ENCODE measurements at places on chromosomes 5 and 9. TPM values are rescaled to one million over a fixed set of nuclear protein-coding genes. Genes with fewer than 3 reads are reported as not detected.
A peak's percentile ranks its signal among the peaks of the same experiment; 100 is the strongest.

The SH3GLB2 gene
- 57.8 TPM for total RNA-seq

DNA sequence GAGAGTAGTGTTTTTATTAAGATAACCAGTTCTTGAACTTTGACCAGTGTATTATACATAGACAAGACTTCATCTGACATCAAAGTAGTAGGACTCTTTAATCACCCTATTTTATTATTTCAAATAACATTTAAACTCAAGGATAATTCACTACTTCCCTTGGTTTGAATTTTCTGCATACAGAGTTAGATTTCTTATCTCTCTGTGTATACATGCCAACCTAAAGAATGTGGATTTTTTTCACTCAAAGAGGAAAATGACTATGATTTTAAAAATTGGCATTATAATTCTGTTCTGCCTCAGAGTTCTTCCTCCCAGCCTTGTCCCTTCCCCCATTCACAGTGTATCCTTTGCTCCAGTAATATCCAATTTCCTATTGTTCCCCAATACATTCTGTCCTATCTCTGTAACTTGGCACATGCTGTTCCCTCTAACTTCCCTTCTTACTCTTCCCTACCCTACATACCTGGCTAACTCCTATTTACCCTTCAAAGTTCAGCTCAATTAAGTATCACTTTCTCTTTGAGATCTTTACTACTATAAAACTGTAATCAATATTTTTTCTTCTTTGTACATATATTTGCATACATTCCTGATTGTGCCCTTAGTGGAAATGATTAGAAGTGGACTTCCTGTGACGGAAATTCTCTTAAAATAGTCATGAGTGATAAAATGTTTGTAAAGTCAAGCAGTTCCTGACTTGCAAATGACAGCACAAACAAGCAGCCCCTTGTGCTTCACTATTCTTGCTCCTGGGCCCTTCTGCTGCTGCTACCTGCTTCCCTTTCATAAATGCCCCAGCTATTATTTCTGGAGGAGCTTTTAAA lies 38.1 kb upstream of the DENND4C start:
- peaks cover 13% of the 10 kb centered on the region for H3K4me1 ChIP-seq
- H3K36me3 ChIP-seq: no peaks in the 10 kb centered on the region
- no peaks in the 10 kb centered on the region for H3K27me3 ChIP-seq
- H3K4me3 ChIP-seq: no peak overlapping the region
- no peak for DNase-seq

DNA sequence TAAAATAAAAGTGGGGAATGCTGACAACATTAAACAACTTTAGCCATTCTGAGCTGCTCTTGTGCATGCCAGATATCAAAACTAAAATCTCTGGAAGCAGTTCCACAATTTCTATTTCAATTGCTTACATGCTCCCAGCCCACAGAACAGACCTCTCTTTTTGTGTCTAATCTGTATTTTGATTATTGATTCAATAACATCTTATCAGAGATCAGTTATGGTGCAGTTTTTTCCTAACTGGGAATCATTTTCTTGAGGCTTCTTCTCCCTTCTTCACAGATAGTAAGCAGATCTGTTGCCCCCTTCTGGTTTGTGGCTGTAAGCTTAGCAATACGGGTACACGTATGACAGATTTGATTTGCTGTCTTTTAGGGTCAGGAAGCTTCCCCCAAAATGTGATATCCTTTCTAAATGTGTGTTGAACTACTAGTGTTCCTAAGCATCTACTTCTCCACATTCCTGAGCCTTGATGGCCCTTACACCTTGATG lies 39.4 kb downstream of the MRPS27 start:
- peaks cover 47% of the 10 kb centered on the region for H3K4me1 ChIP-seq

- H3K4me1 ChIP-seq: peaks cover 18% of the 10 kb centered on the region
- no peaks in the 10 kb centered on the region for H3K27me3 ChIP-seq
- H3K36me3 ChIP-seq: peaks cover 3% of the 10 kb centered on the region
- DNase-seq: no peak
- H3K4me3 ChIP-seq: no peak overlapping the region
Measured at GRCh38 chr5:172245046-172245445, 38.5 kb downstream of the UBTD2 start.

The CARD9 gene
- 2.4 TPM for total RNA-seq

DNA sequence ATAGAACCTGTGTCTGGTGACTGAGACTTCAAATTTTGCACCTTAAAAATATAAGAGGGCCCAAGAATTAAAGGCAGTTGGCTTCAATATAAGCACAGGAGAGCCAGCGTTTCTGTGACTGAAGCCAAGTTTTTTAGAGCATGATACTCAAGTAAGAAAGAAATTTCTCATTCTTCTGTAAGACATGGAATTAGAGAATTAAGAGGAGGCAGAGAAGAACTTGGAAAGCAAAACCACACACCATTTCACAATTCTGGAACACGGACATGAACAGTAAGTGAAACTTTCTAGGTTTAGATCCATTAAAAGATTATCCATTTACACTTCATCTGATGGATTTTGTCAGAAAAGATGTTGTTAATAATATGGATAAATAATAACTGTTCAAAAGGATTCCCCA lies 8.9 kb upstream of the AGXT2 start:
- H3K4me3 ChIP-seq: no peak overlapping the region
- no peak for DNase-seq
- no peaks in the 10 kb centered on the region for H3K4me1 ChIP-seq
- no peaks in the 10 kb centered on the region for H3K36me3 ChIP-seq

- DNase-seq: no peak
- peaks cover 3% of the 10 kb centered on the region for H3K36me3 ChIP-seq
- H3K4me1 ChIP-seq: peaks cover 71% of the 10 kb centered on the region
- H3K27ac ChIP-seq: peak overlapping the region; percentile 72
Measured at GRCh38 chr5:34676416-34676815, 20.3 kb downstream of the RAI14 start.

DNA sequence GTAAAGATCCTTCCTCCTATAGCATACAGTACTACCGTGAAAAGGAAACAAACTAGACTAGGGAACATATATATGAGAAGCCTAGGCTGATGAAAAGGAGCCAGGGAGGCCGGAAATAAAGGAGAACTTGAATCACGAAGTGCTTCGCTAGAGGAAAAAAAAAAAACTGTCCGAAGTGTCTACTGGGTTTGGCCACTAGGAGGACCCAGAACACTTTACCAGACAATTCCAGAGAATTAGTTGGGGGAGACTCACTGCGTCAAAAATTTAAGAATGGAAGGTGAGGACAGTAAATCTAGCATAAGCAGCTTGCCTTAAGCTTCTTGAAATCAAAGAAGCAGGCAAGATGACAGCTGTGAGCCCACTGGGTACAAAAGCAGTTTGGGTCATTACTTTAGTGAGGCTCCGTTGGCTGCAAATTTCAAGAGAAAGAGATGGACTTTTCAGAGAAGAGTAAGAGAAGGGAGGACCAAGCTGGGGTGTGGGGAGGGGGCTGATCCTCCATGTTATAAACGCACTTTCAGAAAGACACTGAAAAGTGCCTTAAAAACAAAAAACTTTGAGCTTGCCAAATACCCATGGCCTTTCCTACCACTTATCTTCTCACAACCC lies 47.4 kb downstream of the P4HA2 start:
- H3K4me1 ChIP-seq: peaks cover 25% of the 10 kb centered on the region
- no peak overlapping the region for H3K4me3 ChIP-seq
- H3K36me3 ChIP-seq: peaks cover 4% of the 10 kb centered on the region
- peak overlapping the region; percentile 60 for H3K27ac ChIP-seq

The ZNF474 gene
- 0.25 TPM for total RNA-seq

- no peaks in the 10 kb centered on the region for H3K4me1 ChIP-seq
- no peaks in the 10 kb centered on the region for H3K36me3 ChIP-seq
- H3K27me3 ChIP-seq: no peaks in the 10 kb centered on the region
- no peak overlapping the region for H3K27ac ChIP-seq
- H3K4me3 ChIP-seq: no peak overlapping the region
Measured at GRCh38 chr5:119063579-119064379, 7.1 kb upstream of the DMXL1 start.

DNA sequence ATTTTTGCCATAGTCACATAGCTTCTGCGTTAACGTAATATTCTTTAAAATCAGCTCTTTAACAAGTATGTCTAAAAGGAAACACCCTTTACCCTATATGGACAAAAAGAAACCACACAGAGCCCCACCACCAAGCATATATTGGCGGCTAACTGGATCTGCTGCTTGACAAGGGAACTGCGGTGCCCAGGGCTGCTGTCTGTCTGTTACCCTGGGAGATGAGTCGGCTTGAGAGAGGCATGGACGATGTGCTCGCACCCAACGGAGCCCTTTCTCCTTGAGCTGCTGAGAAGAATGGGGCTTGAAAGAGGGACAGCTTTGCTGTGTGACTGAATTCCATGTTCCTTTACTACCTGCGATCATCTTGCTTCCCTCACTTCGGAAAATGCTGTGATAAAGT lies 158.6 kb upstream of the SHB start:
- H3K27me3 ChIP-seq: no peaks in the 10 kb centered on the region
- no peaks in the 10 kb centered on the region for H3K36me3 ChIP-seq
- DNase-seq: no peak
- H3K27ac ChIP-seq: peak overlapping the region; percentile 89
- peaks cover 31% of the 10 kb centered on the region for H3K4me1 ChIP-seq

DNA sequence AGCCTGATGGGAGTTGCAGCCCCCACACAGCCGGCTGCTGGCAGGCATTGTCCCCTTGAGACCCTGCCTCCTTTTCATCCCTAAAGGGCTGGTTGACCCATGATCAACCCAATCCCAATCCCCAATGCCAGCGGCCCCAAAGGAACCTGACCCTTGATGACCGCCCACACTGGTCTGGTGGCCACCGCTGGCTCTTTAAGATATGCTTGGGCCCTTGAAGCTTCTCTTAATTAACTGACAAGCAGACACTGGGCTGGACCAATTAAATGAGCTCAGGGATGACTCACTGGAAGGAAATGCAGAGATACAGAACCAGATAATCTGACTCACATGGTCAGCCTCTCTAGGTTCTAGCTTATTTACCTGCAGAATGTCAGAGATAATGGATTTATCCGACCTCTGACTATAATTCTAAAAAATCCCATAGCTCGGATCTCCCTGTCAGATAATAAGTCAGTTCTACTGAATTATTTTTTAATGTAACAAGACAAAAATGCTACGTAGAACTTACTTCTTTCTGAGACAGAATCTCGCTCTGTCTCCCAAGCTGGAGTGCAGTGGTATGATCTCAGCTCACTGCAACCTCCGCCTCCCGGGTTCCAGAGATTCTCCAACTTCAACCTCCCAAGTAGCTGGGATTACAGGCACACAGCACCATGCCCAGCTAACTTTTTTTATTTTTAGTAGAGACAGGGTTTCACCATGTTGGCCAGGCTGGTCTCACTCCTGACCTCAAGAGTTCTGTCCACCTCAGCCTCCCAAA lies 11.1 kb upstream of the MLANA start:
- no peaks in the 10 kb centered on the region for H3K36me3 ChIP-seq
- no peak for DNase-seq
- H3K27me3 ChIP-seq: no peaks in the 10 kb centered on the region
- H3K4me1 ChIP-seq: no peaks in the 10 kb centered on the region
- no peak overlapping the region for H3K27ac ChIP-seq

The PSMB7 gene
- 105 TPM for total RNA-seq

The MSX2 gene
- 2.2 TPM for total RNA-seq

DNA sequence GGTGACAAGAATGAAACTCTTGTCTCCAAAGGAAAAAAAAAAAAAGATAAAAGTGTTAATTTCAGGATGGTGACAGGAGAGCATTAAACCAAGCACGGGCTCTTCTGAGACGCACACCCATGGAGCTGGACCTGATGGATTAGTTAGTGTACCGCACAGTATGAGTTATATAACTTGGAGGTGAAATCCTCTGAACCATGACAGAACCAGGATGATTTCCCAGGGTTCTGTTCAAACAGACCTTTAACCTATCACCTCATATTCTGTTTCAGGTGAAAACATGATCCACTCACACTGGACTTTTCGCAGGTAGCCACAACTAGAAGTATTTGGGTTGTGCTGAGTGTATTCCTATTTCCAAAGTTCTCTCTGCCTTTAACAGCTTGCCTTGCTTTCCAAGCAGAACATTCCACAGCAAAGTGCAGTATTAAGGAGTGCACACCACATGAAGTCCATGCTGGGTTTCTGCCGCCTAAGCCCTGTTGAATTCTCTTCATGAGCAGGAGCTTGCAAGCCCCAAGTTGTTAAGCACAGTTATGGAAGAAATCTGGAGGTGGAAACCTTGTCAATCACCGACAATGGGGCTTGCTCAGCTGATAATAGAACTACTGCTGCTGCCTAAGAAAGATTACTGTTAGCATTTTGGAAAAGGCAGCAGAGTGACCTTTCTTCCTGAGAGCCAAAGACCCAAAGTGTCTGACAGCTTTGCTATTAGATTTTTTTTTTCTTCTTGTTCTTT lies 461.7 kb downstream of the TLE1 start:
- H3K27me3 ChIP-seq: no peaks in the 10 kb centered on the region
- no peaks in the 10 kb centered on the region for H3K36me3 ChIP-seq
- H3K4me3 ChIP-seq: no peak overlapping the region
- no peak overlapping the region for H3K27ac ChIP-seq

DNA sequence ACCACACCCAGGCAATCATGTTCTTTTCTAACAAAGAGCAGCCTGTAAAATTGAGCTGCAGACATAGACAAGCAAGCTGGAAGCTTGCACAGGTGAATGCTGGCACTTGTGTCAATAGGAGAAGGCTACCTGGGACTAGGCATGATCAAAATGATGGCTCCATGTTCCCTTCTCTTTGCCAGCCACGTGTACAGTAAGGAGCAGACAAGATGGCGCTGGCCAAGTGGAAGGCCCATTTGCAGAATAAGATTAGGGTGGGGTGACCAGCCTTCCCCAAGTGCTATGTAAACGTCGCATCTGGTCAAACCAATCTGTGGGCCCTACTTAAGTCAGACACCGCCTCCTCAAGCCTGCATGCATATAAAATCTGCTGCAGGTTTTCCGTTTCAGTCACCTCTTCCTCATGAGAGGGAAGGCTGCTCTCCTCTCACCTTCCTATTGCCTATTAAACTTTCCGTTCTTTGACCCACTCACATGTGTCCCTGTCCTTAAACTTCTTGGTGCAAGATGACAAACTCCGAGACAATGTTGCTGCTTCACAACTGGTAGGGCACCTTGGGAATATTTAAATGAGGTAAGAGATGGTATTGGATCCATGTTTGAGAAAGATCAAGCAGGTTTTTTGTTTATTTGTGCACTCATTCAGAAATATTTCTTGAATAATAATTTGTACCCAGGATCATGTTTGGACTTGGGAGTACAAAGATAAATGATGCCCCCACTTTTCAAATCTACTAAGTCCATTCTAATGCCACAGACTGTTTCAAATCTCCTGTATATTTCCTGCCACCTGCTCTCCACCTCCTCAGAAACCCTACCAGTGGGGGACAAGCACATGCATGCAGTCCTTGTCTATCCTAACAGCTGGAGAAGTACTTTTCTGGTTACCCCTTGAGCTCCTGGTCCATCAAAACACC lies 30.7 kb upstream of the TGFBR1 start:
- H3K27ac ChIP-seq: no peak overlapping the region
- DNase-seq: no peak
- H3K27me3 ChIP-seq: no peaks in the 10 kb centered on the region

The MXD3 gene
- total RNA-seq: 8.4 TPM

The LCN12 gene
- total RNA-seq: not detected

DNA sequence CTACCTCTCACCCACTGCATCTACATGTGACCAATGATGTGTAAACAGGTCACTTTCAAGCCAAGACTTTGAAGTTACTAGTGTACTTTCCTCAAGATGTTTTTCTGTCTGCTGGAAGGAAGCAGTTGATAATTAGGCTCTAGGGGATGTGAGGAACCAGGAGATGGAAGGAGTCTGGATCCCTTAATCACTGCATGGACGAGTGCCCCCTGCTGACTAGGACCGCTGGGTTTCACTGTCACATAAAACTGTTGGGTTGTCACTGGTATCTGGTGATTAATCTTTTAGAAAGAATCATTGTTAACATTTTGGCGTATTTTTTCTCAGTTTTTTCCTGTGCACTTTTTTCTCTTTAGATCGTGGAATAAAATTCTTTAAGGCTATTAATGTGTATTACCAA lies 79.5 kb downstream of the SREK1 start:
- no peak overlapping the region for H3K4me3 ChIP-seq
- H3K4me1 ChIP-seq: no peaks in the 10 kb centered on the region
- H3K27ac ChIP-seq: no peak overlapping the region
- peaks cover 10% of the 10 kb centered on the region for H3K36me3 ChIP-seq

Measured in chondrocyte (in vitro differentiated cells).